Stimulated activated CD8-positive, alpha-beta memory T cell treated with anti-CD3 and anti-CD28 coated beads, Interleukin-7, amount 100 ng/mL, for 4 hours (primary cell): ENCODE measurements at places on chromosomes 1 and 21.

DNA sequence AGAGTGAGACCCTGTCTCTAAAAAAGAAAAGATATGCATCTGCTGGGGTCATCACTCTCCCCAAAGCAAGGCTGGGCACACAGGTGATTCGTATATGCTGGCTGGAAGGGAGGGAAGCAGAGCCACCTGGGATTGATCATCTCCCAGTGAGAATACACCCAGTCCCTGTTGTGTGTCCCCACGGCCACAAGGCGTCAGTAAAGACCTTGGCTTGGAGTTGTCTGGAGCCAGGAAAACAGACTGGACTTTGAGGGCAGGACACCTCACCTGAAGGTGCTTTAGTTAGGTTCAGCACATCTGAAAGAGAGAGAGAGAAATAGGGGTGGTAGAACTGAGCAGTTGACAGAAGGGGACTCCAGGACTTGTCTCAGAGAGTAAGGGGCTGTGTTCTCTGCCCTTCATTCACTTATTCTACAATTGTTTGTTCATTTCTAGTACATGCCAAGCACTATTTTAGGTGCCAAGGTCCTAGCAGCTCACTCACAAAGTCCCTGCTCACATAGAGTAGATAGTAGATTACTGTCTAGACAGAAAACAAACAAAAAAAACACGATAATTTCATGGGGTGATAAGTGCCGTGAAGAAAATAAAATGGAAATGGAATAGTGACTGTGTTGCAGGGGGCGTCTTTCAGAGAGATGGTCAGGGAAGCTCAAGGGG is 13.5 kb downstream of the CITED4 start:
- DNase-seq: no peak

GRCh38 chr1:178093951-178094738 is at the start of gene RASAL2:
RASAL2 (plus strand) TSS chr1:178094104; CDS start chr1:178094493, 389 bp downstream.
- no peak for DNase-seq

- DNase-seq: no peak
Observed at GRCh38 chr1:220149742-220150141, 55.8 kb downstream of the IARS2 start.

DNA sequence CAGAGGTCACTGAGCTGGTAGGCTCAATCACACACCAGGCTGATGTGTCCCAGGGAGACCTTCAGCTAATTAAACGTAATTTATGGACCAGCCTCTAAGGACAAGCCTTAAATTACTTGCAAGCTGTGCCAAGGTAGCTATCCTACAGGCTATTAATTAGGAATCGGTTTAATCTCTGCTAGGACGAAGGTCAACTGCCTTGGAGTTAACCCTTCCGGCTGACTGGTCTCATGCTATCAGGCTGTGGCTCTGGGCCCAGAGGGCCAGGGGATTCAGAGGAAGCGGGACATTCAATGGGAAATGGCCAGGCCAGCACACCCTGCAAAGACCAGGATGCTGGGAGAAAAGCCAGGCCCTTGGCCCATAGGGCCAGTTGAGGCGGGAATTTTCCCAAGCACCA is 19.0 kb downstream of the DHRS3 start:
- DNase-seq: no peak

- no peak for DNase-seq
Observed at GRCh38 chr1:185349556-185349955, 32.5 kb upstream of the IVNS1ABP start.

DNA sequence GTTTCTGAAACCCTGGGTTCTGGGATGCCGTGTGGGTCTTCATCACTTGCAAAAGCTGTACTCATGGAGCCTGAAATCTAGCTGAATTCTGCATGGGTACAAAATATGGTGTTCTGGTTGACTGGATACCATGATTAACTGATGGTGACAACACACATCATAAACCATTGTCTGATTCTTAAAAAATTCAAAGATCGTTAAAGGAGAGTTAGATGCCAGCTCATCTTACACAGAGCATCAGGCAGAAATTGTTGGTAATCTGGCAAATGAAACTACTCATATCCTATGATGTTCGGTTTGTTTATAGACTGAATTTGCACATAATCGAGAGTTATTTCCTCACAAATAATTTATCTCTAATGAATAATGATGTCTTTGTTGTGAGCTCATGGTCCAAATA is 218.1 kb upstream of the PKN2 start:
- DNase-seq: no peak

DNA sequence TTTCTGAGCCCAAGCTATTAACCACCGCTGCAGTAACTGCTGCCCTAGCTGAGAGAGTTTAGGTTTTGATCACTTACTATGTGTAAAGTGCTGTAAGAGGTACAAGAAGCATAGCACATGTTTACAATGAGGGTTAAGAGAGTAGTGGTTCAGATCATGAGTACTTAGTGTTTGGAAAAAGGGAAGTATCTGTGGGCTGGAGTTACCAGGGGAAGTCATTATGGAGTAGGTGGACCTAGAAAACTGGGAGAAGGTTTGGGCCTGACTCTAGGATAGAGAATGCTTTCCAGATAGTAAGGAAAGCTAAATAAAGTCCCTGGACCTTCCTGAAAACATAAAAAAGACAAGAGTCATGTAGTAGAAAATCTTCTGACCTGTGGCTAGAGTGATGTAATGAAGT is 149.6 kb upstream of the PLXNA2 start:
- no peak for DNase-seq

GRCh38 chr1:210298936-210299335 is 29.8 kb upstream of the HHAT start:
- DNase-seq: no peak

GRCh38 chr1:155969377-155969791 is 9.0 kb downstream of the ARHGEF2 start:
- no peak for DNase-seq

GRCh38 chr1:185035258-185035657 is 10.1 kb upstream of the RNF2 start:
- DNase-seq: no peak

GRCh38 chr1:85058311-85058710 is 10.0 kb upstream of the MCOLN3 start:
- no peak for DNase-seq

DNA sequence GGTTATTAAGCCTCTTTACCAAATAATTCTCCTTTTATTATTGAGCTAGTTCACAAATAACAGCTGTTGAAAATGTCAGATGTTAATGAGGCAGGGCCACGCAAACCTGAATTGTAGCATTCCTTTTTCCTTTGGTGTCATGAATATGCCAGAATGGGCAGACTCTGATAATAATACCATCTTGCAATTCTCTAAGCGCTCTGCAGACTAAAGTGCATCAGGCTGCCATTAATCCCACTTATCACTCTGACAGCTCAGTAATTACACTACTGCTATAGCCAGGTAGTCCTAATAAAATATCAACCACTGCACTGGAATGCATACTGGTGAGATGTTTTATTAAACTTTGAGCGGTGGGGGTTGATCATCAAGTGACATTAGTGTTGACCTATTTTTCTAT is 177.7 kb downstream of the DPYD start:
- no peak for DNase-seq

- DNase-seq: peak; percentile 95
Observed at GRCh38 chr1:1630191-1630964, 1.6 kb upstream of the MMP23B start.

DNA sequence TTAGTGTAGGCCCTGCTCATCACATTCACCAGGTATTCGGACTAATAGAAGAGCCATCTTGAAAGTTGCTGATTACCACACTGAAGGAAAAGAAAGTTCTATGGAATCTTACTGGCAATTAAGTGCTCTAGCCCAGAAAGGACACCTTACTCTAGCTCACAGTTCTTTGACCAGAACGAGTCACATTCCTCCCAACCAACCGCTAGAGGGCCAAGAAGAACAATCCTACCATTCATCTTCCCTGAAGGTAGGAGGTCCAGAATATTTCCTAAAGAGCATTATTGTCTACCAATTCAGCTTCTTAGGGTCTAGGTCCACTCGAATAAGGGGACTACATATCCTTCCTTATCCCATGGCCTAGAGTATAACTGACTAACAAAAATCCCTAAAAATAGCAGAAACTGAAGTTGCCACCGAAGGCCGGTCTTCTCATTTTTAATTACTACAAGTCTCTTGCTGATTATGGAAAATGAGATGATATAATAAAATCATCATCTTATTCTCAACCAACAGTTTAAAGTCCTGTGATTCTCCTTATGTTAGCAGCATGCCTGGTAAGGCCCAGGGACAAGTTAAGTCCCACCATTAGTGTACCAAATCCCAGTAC is 2.7 kb upstream of the FMO1 start:
- no peak for DNase-seq
